ENCODE measurements at places on chromosomes 1 and 21.
A peak's percentile ranks its signal among the peaks of the same experiment; 100 is the strongest.

GRCh38 chr1:87402241-87403002, 73.7 kb downstream of the LMO4 start:
- no peak for DNase-seq

GRCh38 chr1:228164561-228165371, 838 bp upstream of the IBA57 start:
- peak; percentile 55 for DNase-seq

GRCh38 chr1:87129606-87130005, 199.1 kb upstream of the LMO4 start:
- no peak for DNase-seq

DNA sequence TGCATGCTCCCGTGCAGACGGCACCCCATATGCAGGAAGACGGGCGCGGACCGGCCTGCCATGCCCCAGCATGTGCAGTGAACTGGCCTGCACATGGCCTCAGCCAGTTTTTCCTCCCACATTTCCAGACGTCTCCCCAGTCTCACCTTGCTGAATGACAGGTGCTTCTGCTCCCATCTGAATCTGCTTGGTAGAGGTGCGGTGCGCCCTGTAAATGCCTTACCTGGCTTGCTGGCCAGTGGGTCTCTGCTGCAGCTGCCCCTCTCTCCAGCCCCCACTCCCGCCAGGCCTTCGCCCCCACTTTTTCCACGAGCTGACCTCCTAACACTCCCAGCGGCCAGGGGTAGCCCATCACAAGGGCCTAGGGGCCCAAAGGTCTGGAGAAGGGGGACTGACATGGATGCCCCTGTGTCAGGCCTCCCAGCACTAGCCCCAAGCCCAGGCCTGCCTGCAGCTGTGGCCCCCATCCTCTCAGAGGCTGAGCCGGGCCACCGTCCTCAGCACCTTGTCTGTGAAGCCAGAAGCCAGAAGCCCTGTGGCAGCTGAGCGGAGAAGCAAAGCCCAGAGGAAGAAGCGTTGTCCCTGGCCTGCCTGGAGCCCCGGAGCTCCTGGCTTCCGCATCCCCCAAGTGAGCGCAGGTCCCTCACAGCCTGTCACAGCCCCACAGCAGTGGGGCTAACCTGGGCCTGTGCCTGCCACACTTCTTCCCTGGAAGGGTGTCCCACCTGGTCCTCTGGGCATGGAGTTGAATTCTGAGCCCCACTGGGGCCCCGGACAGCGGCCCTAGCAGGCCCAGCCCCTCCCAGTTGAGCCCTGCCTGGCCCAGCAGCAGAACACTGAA, 3.7 kb upstream of the SLC19A1 start:
- DNase-seq = no peak

DNA sequence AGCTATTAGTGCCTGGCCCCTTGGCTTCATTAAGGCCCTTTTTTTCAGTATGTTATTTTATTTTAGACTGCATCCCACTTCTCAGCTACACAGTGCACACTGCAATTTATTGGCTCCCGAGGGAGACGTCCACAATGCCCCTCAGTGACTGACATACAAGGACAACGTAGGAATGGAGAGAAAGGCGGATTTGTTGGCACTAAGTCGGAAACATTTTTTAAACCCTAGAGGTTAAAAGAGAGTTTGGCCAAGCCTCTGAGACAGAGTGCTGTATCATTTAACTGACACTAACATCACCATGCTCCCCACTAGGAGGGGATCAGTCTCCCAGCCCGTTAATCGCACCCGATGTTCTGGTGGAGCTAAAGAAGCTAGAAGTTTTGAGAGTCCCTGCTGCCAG, 45.7 kb upstream of the FOXD3 start:
- DNase-seq = no peak

GRCh38 chr1:172775606-172776005, 116.7 kb downstream of the FASLG start:
- no peak for DNase-seq

- no peak for DNase-seq
Measured at GRCh38 chr21:42040411-42041180, 30.4 kb upstream of the ZBTB21 start.

DNA sequence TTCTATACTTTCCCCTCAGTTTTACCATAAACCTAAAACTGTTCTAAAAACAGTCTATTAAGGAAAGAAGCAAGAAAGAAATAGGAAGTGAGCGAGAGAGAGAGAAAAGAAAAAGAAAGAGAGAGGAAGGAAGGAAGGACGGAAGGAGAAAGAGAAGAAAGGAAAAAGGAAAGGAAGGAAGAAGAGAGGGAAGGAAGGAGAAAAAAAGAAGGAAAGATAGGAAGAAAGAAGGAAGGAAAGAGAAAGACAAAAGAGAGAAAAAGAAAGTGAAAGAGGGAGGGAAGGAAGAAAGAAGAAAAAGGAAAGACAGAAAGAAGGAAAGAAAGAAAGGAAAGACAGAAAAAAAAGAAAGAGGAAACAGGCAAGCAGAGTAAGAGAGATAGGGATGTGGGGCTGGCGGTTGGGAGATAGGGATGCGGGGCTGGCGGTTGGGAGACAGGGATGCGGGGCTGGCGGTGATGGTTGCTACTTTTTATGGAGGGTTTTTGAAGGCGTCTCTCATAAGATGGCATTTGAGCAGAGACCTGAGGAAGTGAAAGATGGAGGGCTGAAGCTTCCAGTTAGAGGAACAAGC, 70.4 kb upstream of the IRF2BP2 start:
- DNase-seq = no peak

DNA sequence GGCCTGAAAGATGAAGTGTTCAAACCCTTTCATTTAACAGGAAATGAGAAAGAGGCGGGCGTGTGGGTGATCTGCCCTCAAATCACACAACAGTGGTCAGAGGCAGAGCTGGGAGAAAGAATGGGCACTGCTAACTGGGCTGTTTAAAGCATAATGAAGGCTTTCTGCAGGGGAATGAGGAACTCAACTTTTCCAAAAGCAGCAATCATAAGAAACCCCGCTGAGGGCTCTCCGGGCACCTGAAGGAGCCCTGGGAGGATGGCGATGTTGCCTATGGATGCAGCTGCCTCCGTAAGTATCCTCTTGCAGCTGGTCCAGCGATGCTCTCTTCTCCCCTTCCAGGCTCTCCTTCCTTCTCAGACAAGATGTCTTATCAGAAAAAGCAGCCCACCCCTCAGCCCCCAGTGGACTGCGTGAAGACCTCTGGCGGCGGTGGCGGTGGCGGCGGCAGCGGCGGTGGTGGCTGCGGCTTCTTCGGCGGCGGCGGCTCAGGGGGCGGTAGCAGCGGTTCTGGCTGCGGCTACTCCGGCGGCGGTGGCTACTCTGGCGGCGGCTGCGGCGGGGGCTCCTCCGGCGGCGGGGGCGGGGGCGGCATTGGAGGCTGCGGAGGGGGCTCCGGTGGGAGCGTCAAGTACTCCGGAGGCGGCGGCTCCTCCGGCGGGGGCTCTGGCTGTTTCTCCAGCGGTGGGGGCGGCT, 1.2 kb downstream of the LORICRIN start:
- DNase-seq = no peak

- no peak for DNase-seq
Measured at GRCh38 chr1:240608707-240609106, 3.2 kb downstream of the GREM2 start.

- DNase-seq = no peak
Measured at GRCh38 chr1:38376577-38376976, 330.0 kb upstream of the POU3F1 start.

GRCh38 chr1:226813671-226814591, 56.5 kb upstream of the PSEN2 start:
- DNase-seq = no peak

GRCh38 chr1:218377143-218377660, 32.1 kb downstream of the TGFB2 start:
- DNase-seq = peak; percentile 75

DNA sequence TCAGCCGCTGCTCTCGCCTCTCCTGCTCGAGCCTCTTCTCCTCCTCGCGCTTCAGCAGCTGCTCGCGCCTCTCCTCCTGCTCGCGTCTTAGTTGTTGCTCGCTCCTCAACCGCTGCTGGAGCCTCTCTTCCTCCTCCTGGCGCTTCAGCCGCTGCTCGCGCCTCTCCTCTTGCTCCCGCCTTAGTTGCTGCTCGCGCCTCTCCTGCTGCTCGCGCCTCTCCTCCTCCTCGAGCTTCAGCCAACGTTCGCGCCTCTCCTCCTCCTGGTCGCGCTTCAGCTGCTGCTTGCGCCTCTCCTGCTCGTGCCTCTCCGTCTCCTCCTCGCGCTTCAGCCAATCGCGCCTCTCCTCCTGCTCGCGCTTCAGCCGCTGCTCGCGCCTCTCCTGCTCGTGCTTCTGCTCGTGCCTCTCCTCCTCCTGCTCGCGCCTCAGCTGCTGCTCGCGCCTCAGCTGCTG, 3.7 kb downstream of the TCHH start:
- no peak for DNase-seq

- no peak for DNase-seq
Measured at GRCh38 chr1:228283043-228283371, 75.2 kb downstream of the OBSCN start.

GRCh38 chr21:34801519-34802132, 132.8 kb downstream of the CLIC6 start:
- DNase-seq = no peak

- DNase-seq = no peak
Measured at GRCh38 chr21:33377221-33377920, 25.8 kb upstream of the IFNGR2 start.

- DNase-seq = no peak
Measured at GRCh38 chr1:165162671-165163241, 193.8 kb downstream of the LMX1A start.

DNA sequence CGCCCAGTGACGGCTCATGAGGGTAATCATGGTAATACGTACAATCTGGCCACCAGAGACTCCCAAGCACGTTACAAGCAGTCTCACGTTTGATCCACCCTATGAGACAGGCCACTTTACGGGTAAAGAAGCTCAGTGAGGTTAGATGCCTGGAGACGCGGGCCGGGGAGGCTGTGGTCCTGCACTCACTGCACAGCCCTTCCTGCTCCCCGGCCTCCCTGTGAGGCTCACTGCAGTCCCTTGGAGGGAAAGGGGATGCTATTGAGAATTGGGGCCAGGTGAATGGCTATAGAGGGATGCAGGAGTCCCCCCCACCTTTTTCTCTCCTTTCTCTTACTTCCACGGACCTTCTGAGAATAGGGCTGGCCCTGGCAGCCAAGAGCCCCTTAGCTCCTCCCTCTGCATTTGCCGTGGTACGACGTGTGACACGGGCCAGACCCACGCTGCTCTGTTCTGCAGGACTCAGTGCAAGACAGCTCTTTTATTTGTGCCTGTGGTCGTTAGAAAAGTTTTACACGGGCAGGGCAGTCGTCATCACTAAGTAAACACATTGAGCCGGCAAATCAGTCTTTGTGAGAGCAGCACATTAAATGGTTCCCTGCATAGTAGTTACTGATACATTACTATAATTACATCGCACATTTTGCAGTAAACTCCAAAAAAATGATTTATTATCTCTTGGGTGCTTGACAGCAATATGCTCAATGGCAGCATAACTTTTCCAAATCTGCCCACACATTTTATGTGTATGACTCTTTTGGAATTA, 18.8 kb downstream of the KIF26B start:
- DNase-seq = no peak

GRCh38 chr1:54971317-54971791, 9.1 kb upstream of the TMEM61 start:
- no peak for DNase-seq

GRCh38 chr1:28412731-28413130, 43.2 kb downstream of the PHACTR4 start:
- no peak for DNase-seq

DNA sequence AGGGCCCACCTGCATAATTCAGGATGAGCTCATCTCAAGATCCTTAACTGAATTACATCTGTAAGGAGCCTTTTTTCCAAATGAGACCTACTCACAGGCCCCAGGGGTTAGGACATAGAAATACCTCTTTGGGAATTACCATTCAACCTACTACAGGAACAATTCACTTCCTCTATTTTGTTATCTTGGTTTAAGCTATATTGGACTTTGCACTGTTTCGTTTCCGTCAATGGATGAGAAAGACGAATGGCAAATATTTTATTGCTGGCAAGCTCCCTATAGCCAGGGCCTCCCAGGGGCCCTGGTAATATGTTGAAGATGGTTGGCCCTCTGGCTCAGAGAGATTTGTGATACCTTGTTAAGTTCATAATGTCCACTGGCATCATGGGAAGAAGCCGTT, 384.2 kb upstream of the DUSP10 start:
- DNase-seq = no peak

DNA sequence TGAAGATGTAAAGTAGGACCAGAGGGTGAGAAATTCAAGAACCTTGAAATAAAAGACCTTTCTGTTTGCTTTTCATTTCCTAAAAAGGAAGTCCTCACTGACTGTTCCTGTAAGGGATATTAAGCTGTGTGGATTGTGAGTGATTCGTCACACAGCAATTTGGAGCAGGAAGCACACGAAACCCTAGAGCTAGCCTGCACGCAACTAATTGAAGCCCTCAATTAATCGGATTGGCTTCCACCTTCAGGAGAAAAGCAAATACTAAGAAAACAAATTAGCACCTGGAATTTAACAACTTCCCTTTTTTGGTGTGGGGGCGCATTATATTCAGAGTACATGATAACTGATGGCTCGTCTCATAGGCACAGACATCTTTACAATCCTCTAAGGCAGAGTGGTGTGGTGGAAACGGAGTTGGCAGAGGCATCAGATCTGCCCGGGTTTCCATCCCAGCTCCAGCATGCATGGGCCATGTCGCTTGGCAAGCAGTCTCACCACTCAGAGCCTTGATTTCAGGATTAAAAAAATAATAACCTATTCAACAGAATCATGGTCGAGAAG, 95.2 kb downstream of the KCNJ15 start:
- no peak for DNase-seq

DNA sequence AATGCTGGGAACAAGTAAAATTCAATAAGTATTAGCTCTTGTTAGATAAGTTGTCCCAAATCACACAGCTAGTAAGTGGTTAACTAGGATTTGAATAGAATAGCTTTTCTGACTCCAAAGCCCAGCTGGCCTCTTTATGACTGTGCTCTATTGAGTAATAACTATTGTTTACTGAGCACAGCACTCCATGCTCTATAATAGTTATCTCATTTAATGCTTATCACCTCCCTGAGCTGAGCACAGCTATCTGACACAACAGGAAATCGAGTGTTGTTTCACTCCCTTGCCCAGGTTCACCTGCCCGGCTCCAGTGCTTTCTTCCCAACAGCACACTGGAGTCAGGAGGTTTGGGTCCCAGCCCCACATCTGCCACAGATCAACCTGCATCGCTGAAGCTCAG, 38.8 kb upstream of the STMN1 start:
- DNase-seq = no peak

DNA sequence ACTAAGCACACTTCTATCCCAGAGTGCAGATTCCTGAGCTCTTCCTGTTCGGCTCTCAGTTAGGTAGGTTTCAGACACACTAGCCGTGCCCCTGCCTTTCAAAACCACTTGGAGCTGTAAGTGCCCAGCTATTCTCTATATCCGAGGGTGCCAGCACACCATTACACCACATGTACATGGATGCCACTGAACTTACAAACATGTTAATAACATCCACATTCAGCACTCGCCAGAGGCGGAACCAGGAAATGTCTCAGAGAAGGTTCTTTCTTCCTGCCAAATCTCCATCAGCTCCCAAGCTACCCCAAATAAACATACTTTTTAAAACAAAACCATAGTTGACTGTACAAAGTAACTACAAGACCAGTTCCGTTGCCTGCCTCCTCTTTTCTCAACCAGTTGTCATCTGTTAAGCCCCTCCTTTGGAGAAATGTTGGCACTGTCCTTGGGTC, 78.4 kb upstream of the CTTNBP2NL start:
- DNase-seq = no peak

- no peak for DNase-seq
Measured at GRCh38 chr1:214354440-214355148, 73.6 kb downstream of the SMYD2 start.

- no peak for DNase-seq
Measured at GRCh38 chr1:17287130-17287776, 20.7 kb upstream of the PADI4 start.
